ENCODE measurements at places on chromosomes 2 and 18.

GRCh38 chr2:239371726-239372686 is 28.8 kb downstream of the HDAC4 start:
- no peak for DNase-seq

GRCh38 chr2:142866426-142866825 is 11.0 kb upstream of the KYNU start:
- DNase-seq: no peak

DNA sequence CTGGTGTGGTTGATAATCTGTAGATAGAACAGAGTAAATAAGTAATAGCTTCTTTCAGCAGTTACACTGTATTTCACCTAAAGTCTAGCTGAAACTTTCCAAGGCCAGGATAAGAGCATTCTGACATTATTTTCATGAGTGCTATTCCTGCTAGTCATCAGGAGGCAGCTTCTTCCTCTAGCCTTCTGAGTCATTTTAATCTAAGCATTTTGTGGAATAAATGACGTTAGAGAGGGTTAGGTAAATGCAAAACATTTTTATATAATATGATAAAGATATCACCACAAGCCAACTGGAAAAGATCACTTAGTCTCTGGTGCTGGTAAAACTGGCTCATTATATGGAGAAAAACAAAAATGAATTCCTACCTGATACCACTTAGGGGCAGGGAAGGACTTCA is 138.5 kb downstream of the MEP1B start:
- DNase-seq: no peak

GRCh38 chr2:228535396-228535795 is 353.9 kb upstream of the SPHKAP start:
- DNase-seq: no peak

GRCh38 chr2:174561283-174561971 is 36.2 kb downstream of the WIPF1 start:
- no peak for DNase-seq

DNA sequence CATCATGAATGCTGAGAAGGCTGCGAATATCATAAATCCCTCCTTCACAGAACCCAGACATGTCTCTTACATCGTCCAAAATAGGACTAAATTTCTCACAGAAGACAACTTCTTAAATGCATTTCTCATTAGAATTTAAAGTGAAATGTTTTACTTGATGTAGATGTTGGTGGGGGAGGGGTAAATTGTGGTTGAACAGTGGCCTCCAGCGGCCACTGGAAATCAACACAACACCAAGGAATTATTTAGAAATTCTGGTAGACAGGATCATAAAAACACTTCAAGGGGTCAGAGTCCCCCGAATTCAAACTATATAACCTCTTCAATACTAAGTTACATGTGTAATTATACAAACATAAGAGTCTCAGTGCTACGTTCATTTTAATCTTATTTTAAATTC is 135.9 kb downstream of the ABCA12 start:
- peak; percentile 65 for DNase-seq

DNA sequence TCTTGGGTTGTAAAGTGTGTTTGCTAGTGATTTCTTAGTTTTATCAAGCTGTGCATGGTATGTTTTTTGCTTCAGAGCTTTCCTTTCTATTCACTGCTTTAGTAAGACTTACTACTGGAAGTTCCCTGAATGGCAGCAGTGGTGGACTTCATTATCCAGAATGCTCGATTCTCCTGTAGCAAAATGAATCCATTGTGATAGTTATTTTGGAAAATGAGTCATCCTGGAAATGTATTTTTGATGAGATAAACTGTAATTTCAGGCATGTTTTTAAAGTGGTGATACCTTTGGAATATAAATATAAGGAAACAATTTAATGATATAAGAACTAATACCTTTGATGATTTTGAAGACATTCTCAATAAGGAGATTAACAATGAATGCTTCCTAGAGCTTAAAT is 387.1 kb downstream of the PTPRM start:
- no peak for DNase-seq

DNA sequence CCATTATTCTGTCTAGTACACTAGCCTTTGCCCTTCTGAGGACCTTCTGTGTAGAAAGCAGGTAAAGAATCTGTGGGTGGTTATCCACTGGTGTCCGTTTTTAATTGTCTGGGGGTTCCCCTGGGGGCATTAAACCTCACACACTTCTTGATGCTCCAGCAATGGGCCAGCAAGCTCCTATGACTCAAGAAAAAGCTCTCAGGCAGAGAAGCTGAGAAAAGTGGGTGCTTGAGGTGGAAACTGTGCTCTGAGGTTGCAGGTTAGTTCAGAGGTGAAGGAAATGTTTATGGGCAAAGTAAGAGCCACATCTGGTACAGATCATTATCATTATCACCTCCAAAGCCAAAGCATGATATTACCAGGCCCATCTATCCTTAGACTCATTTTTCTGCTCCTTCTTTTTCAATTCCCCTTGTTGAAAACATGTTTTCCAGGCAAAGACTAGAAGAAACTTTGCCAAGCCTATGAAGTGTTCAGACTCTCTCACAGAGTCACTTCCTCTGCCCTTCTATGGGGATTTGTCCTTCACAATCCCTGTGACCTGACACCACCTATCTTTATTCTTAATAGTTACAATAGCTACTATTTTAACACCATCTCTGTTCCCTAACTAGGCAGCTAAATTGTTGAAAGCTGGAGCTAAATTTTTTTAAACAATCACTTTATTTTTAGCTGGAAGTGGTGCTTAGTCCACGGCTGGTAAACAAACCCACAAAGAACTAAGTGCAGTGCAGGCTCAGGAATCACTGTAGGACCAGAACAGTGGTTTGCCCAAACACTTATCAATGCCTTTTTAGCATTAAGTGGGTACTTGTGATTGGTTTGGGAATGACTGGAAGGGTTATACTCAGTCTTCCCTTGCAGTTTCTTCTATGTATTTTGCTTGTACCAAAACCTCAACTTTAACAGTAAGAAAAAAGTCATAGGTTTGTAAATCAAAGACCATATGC is 512.8 kb upstream of the POU3F3 start:
- no peak for DNase-seq

- DNase-seq: no peak
Observed at GRCh38 chr2:14256890-14257289, 375.6 kb upstream of the LRATD1 start.
